ENCODE measurements at places on chromosomes 1 and 21. TPM values are rescaled to one million over a fixed set of nuclear protein-coding genes. Genes with fewer than 3 reads are reported as not detected.

DNA sequence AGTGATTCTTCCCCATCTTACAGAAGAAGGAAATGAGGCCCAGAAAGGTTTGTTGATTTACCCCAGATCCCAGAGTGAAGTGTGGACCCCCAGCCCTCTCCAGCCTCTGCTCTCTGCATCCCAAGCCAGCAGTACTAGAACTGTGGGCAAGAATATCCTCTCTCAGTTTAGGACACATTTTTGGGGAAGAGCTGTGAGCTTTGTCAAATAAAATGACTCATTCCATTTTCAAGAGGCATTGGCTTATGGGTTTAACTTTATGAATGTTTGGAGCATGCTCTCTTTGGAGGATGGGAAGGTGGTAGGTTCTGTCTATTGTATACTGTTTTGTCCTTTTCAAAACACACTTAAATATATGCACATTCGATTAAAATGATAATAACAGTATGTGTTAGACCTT lies 70.6 kb upstream of the CNTN2 start:
- no peak for DNase-seq

- DNase-seq, result peak; percentile 30
These were observed 34.7 kb downstream of the RGSL1 start for GRCh38 chr1:182484531-182485257.

DNA sequence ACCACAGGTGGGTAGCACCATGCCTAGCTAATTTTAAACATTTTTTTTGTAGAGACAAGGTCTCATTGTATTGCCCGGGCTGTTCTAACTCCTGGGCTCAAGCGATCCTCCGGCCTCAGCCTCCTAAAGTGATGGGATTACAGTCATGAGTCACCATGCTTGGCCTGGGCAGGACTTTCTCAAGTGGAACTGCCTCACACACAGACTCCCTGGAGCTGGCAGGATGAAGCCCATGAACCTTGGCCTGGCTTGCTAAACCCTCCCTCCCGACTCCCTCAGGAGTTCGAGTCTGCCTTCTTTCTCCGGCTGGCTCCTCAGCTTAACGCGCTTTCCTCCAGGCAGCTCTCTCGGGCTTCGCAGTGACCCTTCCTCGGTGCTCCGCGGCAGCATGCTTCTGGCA lies 7.7 kb upstream of the ECE1 start:
- no peak for DNase-seq

- no peak for DNase-seq
These were observed 52.4 kb downstream of the PHC2 start for GRCh38 chr1:33378524-33378923.

GRCh38 chr21:35768187-35768586 lies 292.1 kb downstream of the SETD4 start:
- no peak for DNase-seq

The GUCA2A gene
- not detected for total RNA-seq

The PTPN22 gene
- total RNA-seq, result 39.5 TPM

GRCh38 chr1:29630756-29631155 lies 394.4 kb downstream of the PTPRU start:
- DNase-seq, result no peak

DNA sequence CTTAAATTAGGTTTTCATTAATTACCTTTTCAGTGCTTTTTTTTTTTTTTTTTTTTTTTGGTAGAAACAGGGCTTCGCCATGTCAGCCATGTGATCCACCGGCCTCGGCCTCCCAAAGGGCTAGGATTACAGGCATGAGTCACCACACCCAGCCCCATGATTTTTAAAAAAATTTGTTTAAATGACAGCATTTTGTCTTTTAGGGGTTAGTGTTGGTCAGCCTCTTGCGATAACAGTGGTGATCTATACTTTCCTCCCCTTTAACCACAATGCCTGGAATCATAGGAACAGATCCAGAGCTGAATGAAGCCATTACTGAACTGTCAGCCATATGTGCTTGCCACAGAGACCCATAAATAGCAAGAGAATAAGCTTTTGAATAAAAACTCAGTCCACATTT lies 73.9 kb downstream of the CACHD1 start:
- DNase-seq, result no peak

DNA sequence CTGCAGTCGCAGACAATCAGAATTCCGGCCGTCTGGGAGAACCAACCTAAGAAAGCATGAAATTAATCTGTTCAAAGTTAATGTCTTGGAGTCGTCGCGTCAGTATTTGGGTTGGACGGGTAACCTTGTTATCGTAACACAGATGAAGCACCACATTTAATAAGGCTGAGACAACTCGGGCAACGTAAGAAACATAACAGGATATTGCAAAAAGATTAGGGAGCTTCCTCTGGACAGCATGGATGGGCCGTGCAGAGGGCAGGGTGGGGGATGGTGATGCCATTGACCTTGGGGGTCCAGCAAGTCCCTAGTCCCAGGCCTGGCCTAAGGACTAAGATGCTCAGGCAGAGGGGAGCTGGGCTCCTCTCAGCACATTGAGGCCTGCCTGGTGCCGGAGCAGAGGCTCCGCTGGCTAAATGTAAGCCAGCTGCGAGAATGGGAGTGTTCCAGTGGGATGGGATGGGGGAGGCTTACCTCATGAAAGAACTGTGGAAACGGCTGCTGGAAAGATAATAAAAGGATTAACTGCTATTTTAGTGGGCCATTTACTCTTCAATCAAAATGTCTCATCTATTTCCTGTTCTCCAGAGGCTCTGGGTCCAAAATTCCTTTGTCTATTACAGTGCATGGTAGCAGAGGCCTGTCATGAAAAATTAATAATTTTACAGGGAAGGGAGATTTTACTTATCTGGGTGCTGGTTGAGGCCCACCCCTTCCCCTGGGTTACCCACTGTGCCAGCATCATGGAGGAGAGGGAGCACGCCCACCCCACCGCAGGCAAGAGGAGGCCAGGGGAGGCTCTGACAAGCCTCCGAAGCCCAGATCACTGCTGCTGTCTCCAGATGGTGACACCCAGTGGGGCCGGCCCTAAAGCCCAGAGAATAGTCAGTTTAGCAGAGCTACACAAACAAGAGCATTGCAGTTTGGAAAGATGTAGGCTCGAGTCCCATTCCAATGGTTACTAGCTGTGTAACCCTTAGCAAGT lies 131.6 kb downstream of the DMRTB1 start:
- DNase-seq, result no peak

The BGLAP gene
- total RNA-seq, result 0.40 TPM

- no peak for DNase-seq
These were observed 73.9 kb downstream of the MATN1 start for GRCh38 chr1:30649321-30649991.

The FCRLA gene
- total RNA-seq, result 294 TPM

DNA sequence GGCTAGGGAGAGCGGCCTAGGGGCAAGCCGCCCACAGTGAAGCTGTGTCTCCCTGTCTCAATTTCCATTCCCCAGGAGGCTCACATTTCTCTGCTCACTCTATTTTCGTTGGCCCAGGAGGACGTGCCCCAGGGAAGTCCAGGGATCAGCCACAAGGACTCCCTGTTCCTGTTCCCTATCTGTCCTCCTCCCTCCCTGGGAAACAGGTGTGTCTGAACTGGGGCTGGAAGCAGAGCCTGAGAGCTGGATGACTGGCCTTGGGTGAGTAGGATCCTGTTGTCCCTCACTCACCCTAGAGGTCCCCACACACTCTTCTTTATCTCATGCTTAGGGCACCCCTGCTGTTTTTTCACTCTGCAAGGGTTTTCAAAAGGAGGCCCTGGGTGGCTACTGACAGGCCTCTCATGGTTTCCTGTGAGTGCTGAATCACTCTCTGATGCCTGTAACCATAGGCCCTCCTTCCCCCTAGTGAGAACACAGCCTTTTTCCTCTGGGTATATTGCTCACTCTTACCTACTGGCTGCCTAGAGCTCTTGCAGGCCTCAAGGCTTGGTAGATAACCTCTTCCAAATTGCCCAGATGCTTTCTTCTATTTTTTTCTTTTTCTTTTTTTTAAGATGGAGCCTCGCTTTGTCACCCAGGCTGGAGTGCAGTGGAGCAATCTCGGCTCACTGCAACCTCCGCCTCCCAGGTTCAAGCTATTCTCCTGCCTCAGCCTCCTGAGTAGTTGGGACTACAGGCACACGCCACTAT lies 3.3 kb upstream of the UTP11 start:
- DNase-seq, result no peak

The SLC45A3 gene
- total RNA-seq, result 9.9 TPM

- DNase-seq, result no peak
These were observed 22.8 kb downstream of the LACTBL1 start for GRCh38 chr1:22949822-22950331.

DNA sequence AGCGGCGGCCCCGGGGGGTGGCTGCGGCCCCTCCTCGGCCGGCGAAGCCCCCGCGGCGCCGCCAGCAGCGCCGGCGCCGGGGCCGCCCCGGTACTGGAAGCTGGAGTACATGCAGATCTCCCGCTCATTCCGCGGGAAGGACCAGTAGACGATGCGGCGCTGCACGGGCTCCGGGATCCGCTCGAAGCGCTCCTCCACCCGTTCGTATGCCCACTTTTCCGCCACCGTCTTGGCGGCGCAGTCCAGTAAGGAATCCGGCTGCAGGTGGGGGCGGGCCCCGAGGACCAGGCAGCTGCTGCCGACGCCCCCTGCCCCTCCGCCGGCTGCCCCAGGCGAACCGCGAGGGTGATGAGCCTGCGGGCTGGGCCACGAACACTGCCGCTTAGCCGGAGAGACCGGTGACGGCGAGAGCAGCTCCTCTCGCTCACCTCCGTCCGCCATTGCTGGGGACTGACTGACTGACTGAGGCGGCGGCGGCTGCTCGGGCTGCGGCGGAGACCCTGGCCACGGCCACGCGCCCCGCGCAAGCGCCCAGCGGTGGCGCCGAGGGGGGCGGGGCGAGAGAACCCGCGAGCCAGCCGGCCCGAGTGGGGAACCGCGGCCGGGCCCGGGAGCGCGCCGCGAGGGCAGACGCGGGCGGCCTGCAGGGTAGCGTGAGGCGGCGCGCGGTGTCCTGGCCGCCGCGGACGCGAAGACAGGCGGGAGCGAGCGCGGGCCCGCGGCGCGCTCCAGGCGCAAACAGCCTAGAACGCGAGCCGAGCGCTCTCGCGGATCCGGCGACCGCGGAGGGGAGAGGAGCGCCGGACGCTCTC lies at the start of gene ZSWIM5:
Gene ZSWIM5, minus strand, starts transcription at position 696 of the 812 bp plus-strand sequence. Its CDS starts 255 bp downstream, at position 441.
- no peak for DNase-seq

GRCh38 chr1:96164053-96164452 lies 557.5 kb upstream of the PTBP2 start:
- no peak for DNase-seq

Measured in GM12878 (cell line).